Effector CD8-positive, alpha-beta T cell (primary cell): ENCODE measurements at places on chromosomes 1 and 21.

GRCh38 chr1:94875794-94876193 is 51.1 kb downstream of the CNN3 start:
- DNase-seq: no peak

DNA sequence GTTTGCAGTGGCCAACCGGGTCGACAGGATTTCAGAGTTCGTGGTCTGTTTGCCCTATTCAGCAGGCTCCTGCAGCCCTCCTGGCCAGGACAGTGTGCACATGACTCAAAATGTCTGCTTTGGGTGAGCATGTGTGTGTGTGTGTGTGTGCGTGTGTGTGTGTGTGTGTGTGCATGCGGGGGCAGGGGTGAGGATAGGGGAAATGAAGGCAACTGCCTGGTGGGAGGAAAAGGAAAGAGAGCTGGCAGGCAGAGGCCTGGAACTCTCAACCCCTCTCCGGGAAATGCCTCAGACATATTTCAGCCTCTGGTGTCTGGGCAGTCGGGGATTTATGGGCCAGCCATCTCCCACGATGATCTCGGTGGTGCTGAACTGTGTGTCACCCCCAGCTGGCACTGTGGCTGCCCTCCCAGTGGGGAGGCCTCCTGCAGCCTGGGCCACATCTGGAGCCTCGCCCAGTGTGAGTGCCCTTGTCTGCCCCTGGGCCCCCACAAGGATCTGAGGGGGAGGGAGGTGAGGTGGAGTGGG is 15.2 kb downstream of the CDCP2 start:
- DNase-seq: no peak

- peak; percentile 43 for DNase-seq
Measured at GRCh38 chr1:108708691-108709660, 3.7 kb upstream of the FNDC7 start.

DNA sequence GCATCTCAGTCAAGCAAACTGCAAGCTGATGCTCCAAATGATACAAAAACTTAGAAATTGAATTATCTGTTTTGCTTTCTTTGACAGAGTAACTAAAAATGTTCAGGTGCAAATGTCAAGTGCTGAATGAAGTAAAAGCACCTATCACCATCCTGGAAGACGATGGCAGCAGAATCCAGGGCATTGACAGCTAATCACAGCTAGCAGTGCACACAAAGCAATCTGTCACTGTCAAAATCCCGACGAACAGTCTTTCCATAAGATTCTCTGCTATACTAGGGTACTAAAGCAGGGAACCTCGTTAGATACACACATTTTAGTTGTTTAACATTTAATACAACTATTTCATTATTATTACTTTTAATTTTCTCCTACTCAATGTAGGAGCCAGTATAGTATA is 233.3 kb downstream of the BRINP3 start:
- DNase-seq: no peak

DNA sequence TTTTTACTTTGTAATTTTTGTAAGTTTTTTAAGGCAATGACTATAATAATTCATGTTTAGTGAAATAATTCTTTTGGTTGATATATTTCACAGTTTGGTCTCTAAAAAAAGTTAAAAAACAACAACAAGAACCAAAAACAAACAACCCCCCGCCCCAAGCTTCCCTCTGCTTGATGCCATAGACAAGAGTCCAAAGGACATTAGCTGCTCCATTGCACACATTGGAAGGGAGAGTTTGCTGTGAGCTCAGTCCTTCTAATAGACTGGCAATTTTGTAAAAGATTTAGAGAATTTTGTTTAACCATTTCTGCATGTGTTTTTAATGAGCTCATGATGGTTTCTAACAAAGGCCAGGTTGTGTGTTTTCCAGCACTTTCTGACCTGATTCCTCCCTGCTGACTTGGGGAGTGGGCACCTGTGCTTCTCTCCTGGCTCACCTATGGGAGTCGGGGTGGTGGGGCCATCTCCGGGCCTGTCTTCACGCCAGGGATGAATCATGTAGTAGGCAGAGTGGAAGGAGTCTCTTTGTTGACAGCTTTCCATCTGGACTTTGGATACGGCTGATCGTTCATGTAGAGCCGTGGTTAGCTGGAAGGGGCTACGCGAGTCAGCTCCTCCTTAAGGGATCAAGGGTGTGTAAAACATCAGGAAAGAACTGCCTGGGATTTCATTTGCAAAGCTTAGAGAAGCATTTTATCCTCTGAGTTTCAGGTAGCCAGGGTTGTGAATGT is 14.1 kb downstream of the ZBTB18 start:
- no peak for DNase-seq

GRCh38 chr1:150165622-150166612 is 16.2 kb downstream of the PLEKHO1 start:
- peak; percentile 38 for DNase-seq

DNA sequence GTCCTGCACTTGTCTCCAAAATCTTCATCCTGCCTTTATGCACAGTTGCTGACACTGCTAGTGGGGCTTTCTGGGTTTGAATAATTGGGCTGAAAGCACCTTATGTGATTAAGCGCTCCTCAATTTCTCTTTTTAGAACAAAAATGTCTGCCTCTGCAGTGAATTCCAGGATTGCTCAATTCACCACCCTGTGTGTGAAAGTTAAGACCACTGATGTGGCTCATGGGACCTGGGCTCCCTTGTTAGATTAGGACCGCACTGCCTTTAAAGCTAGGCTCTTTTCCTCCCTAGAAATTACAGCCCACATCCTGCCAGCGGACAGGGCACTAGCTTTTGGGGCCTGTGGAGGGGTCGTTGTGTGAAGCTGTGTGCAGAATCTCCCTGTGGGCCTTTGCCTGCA is 18.8 kb downstream of the KIAA1614 start:
- DNase-seq: no peak

GRCh38 chr1:219790834-219791615 is 137.3 kb downstream of the SLC30A10 start:
- DNase-seq: no peak

DNA sequence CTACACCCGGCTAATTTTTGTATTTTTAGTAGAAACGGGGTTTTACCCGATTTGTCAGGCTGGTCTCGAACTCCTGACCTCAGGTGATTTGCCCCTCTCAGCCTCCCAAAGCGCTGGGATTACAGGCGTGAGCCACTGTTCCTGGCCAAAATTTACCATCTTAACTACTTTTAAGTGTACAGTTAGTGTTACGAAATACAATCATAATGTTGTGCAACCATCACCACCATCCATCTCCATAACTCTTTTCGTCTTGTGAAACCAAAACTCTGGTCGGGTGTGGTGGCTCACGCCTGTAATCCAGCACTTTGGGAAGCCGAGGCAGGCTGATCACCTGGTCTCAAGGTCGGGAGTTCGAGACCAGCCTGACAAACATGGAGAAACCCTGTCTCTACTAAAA is 14.1 kb upstream of the ZBTB40 start:
- no peak for DNase-seq

- DNase-seq: no peak
Measured at GRCh38 chr1:23500466-23500865, 16.5 kb upstream of the ASAP3 start.

DNA sequence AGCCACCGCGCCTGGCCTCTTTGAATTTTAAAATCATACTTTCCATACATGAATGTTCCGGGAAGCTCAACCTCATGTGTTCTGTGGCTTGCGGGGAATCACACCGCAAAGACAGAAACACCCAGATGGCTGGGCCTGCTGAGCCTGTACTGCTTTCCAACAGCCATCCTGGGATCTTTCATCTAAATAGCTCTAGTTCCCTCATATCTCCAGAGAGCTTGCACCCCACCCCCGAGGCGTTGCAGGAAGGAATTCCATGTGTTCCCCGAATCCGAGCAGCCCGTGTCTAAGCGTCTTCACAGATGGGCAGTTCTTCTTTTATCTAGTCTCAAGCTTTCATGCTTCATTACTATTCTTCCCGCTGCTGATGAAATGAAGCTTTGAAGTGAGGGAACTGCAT is 66.4 kb downstream of the IGSF21 start:
- no peak for DNase-seq

DNA sequence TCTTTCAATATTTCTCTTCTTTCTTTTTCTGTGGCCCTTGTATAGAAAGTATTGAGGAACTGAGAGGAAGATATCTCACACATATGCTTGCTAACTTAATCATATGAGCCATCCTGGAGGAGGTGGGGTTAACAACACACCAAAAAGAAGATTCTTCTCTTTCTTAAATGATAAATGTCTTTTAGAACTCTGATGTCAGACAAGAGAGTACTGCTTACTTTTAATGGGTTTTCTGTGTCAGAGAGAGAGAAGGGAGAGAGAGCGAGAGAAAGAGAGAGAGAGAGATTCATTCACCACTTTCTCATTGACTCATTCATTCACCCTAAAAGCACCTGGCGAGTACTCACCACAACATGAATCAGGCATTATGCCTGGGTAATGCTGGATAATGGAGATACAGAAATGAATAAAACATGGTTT is 250.3 kb upstream of the SGIP1 start:
- no peak for DNase-seq

- no peak for DNase-seq
Measured at GRCh38 chr1:168141871-168142385, 5.2 kb upstream of the GPR161 start.

DNA sequence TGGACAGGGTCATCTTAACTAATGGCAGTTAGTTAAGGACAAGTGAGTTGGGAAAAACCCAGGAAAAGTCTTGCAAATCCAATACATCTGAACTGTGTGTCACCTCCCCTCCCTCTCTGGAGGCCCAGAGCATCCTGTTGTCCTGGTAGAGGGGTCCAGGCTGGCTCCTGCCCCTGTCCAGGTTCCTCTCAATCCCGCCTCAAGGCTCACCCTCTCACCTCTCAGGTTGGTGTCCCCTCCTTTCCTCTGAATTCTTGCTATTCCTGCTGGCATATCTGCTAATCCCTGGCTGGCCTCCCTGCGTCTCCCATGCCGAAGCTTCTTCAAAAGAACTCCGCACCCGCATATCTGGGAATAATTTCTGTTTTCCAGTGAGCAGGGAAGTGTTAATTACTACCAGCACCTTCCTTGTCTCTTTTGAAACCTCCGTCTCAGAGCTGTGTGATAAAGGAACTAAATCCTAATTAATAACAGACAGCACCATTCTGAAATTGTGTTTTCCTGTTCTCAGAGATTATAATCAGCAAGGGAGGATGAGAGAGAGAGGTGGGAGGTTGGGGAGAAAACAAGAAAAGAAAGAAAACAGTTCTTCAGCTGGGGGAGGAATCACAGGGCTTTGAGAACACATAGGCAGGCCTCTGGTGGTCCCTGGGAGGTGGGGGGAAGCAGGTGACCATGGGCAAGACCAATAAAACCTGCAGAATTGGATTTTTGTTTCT is 568.0 kb downstream of the PTPRU start:
- no peak for DNase-seq

DNA sequence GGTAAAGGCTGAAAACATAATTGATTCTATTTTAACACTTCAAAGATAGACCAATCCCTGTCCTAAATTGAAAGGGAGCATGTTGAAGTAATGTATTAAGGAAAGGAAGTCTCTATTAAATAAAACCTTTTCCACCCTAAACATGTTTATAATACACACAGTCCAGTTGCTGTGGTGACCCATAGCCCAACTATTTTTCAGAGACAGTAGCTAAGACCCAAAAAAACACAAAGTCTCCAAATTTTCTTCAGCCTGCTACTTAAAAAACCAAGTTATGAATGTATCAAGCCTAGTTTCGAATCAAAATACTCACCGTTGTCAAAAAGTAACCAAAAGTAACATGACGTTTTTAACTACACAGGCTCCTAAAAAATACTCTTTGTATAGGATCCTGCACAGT is 1.6 kb downstream of the ELK4 start:
- DNase-seq: no peak

DNA sequence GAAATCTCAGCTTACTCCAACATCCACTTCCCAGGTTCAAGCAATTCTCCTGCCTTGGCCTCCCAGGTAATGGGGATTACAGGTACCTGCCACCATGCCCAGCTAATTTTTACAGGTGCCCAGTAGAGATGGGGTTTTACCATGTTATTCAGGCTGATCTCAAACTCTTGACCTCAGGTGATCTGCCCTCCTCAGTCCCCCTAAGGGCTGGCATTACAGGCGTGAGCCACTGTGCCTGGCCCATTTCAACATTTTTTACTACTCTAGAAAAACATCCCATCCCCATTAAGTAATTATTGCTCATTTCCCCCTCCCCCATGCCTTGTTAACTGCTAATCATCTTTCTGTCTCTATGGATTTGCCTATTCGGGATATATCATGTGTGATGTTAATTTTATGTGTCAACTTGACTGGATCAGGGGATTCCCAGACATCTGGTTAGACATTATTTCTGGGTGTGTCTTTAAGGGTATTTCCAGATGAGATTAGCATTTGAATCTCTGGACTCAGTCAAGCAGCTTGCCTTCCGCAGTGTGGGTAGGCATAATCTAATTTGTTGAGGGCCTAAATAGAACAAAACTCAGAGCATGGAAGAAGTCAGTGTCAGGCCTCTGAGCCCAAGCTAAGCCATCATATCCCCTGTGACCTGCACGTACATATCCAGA is 33.0 kb upstream of the ZBTB8B start:
- DNase-seq: no peak

DNA sequence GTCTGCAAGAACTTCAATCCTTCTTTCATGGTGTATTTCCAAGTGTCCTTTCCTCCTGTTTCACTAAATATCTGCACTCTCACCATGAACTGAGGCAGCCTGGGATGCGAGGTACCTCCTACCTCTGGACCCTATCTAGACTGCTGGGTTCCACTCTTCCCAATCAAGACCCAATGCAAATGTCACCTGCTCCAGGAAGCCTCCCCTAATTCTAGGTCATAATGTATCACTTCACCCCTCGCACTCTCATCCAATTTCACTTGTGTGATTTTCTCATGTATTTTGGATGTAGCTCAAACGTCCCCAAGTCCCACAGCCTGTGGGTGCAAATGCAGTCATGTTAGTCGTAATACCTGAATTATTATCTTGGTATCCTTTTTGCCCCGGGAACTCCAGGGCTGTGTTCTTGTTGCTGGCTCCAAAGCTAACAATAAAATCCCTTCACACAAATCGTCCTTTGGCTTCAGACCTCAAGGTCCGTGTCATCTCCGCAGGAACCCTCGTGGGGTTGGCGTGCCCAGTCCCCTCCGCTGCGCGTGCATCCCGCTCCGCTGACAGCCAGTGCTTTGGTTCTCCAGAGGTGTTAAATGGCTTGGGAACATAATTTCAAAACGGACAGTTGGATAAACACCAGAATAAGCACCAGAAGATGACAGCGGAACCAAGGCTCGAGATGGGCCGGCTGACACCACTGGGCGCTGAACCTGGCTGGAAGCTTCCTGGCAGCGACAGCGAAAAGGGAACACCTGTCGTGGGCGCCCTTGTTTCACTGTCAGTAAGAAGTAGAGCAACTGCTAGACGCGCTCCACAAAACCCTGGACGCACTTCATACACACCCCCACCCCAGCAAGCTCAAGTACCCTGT is 1.0 kb upstream of the BACH1 start:
- no peak for DNase-seq

DNA sequence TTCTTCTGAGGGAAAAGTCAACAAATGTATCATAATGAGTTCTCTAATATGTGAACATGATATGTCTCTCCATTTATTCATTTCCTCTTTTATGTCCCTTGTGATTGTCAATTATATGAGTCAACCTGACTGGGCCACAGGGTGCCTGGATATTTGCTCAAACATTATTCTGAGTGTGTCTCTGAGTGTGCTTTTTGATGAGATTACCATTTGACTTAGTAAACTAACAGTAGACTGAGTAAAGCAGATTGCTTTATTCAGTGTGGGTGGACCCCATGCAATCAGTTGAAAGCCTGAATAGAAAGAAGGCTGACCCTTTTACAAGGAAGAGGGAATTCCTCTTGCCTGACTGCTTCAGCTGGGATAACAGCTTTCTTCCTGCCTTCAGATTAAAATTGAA is 142.6 kb downstream of the SLC35F3 start:
- DNase-seq: no peak
